GM23338 (cell line): ENCODE measurements at places on chromosomes 11 and 22. TPM values are rescaled to one million over a fixed set of nuclear protein-coding genes. Genes with fewer than 3 reads are reported as not detected.

DNA sequence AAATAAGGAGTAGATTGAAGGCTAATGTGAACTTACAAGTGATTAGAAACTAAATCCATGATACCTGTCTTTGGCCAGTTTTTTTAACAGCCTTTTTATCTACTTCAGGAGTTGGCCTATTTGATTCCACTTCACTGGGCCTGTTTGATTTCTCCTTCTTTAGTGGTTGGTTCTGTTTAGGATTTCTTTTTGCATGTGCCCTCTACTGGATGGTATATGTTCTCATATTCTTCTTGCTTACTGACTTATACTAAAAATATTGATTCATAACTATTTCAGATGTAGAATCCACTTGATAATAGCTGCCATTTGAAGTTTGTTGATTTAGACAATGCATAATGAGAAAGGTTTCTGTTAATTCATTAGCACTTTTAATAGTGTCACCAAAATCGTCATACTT is 53.9 kb downstream of the USP47 start:
- H3K27ac ChIP-seq, result no peak overlapping the region
- H3K36me3 ChIP-seq, result 0 out of 2 replicates have a peak, but pooled peaks cover 4% of the 10 kb centered on the region
- no peak for DNase-seq
- no peak overlapping the region for H3K4me3 ChIP-seq
- peaks cover 9% of the 10 kb centered on the region; the same call in 1 of the 2 replicates for H3K4me1 ChIP-seq
- H3K27me3 ChIP-seq, result no peaks in the 10 kb centered on the region

DNA sequence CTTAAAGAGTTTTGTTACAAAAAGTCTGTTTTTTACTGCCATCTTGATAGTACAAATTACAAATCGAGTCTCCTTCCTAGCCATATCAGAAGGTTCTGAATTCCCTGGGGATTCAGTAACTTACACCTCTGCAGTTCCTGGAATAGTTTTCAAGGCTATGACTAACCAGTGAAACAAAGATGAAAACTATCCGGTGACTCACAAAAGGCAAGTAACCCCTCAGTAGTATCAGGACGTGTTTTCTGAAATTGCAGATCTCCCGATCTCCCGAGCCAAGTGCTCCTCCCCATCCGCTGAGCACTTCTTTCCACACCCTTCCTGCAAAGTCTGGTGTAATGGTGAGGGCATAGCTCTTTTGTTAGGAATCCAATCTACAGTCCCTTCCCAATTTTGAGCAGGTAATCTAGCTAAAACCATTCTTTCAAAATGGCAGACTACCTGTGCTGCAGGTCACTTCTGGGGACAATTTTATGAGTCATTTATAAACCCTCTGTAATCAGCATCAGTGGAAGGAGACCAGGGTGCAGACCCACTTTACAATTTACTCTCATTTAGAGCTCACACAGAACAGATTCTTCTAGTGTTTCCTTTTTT is 7.7 kb downstream of the E2F8 start:
- no peak overlapping the region for H3K27ac ChIP-seq
- no peaks in the 10 kb centered on the region for H3K4me1 ChIP-seq
- no peak for DNase-seq
- H3K4me3 ChIP-seq, result no peak overlapping the region
- no peaks in the 10 kb centered on the region for H3K27me3 ChIP-seq

DNA sequence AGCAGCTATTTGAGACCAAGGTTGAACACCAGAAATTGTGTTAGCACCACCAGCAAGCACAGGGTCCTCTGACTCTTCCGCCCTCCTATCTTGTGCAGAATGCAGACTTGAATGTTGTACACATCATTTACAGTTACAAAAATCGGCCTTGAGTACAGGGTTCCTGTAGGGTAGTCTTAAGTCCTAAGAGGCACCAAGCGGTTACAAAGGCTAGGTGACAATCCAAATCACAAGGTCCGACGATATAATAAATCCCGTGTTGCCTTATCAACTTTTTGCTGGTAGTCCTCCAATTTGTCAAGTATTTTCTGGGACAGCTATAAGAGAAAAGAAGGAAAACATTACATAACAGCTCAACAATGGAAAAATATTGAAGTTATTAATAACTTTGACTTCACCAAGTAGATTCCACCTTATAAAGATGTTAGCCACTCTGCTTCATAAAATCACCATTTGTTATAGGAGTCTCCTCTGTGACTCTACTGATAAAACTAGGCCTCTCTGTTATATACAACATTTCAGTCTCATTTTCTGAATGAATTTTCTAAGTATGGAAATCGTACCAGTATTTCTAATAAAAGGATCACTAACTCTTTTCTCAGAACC is 11.8 kb upstream of the FNBP4 start:
- no peak overlapping the region for H3K4me3 ChIP-seq
- no peak overlapping the region for H3K27ac ChIP-seq
- peaks cover 60% of the 10 kb centered on the region for H3K36me3 ChIP-seq

DNA sequence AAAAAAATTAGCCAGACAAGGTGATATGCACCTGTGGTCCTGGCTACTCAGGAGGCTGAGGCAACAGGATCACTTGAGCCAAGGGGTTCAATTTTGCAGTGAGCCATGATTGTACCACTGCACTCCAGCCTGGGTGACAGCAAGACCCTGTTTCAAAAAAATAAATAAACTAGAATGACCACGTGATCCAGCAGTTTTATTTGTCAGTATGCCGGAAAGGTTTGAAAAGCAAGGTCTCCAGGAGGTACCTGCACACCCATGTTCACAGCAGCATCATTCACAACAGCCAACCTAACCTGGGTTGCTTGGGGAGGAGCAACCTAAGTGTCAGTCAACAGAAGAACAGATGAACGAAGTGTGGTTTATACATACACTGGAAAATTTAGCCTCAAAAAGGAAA is 78.7 kb upstream of the SEPTIN5 start:
- H3K27ac ChIP-seq, result no peak overlapping the region
- 0 out of 2 replicates have a peak, but pooled peaks cover 4% of the 10 kb centered on the region for H3K4me1 ChIP-seq
- H3K27me3 ChIP-seq, result no peaks in the 10 kb centered on the region

The SPON1 gene
- 6.4 and 6.9 TPM in 2 replicates for total RNA-seq

The OR8G5 gene
- not detected in 2 replicates for total RNA-seq

The HTR3B gene
- not detected in 2 replicates for total RNA-seq

The UCP2 gene
- 69.8 and 76.9 TPM in 2 replicates for total RNA-seq
